NCI-H1048 (cell line): ENCODE measurements at places on chromosomes 7 and 10.

DNA sequence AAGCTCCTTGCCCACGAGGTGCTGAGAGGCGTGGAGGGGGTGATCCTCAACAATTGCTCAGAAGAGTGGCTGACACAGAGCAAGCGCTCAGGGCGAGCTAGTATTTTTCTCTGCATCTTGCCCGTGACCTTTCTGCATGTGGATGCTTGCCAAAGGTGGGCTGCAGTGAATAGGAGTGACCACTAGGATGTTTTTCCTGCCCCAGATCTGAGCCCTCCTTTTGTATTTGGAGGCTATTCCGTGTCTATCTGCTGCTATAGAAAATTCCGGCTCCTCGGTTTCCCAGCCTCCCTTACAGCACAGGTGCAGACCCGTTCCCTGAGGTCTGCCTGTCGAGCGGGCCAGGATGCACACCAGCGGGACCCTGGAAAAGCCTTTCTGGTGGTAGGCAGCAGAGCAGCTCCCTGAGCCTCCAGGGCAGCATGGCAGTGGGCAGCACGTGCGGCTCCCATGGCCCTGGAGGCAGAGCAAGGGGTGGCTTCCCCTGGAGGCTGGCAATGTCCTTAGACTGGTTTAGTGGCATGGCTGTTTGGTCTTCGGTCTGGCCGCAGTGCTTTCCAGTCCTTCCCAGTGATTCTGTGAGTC is 145.1 kb upstream of the PCBD1 start:
- DNase-seq = no peak

DNA sequence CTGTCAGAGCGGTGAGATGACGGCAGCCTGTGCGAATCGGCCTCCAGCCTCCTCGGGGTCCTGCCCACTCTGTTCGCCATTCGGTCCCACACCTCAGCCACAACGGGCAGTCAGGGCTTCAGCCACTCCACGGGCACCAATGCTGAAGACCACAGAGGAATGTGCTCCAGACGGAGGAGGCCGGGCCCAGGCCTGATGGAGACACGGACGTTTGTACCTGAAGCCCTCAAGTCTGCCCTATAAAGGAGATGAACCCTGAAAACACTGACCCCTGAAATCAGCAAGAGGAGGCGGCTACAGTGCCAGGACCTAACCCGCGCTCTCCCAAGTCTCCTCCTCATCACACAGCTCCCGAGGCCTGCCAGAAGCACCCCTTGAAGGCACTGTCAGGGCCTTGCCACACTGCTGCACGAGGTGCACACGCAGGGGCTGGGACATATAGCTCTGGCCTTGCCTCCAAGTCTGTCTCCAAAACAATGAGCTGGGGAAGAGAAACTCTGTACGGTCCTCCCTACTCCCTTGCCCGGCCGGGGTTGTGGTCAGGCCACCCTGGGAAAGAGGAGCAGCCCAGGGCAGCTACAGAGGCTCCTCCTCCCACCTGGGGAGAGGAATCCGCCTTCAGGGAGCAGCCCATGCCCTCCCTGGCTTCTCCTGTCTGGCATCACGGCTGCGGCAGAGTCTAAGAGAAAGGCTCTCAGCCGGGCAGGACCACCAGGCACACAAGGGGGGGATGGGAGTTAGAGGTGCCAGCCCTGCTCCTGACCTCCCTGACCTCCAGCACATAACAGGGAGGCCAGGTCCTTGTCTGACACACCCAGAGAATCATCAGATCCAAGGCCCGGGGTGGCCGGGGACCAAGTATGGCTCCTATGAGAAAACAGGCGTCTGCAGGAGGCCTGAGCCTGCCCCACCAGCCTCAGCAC is 310.1 kb downstream of the PTPRN2 start:
- no peak for DNase-seq

DNA sequence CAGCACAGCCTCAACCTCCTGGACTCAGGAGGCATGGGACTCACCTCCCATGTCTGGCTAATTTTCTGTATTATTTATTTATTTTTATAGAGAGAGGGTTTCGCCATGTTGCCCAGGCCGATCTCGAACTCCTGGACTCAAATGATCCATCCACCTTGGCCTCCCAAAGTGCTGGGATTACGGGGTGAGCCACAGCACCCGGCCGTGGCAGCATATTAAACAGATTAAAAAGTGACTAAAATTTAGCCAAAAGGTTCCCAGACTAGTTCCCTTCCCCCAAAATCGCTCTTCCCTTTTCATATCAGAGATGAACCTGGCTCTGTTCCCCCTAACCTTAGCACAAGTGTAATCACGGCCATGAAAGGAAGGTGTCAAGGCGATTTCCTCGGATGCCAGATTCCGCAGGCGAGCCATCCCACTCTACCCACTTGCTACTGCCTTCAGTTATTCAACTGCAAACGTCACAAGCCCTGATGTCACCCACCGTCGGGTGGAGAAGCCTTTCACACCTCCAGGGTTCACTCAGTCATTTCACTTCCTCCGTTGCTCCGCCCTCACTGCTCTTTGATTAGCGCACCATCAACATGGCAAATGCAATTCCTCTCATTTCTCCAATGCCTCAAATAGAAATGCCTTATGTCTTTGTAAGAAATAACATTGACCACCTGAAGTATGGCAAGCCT is 104.7 kb upstream of the RHEB start:
- no peak for DNase-seq

DNA sequence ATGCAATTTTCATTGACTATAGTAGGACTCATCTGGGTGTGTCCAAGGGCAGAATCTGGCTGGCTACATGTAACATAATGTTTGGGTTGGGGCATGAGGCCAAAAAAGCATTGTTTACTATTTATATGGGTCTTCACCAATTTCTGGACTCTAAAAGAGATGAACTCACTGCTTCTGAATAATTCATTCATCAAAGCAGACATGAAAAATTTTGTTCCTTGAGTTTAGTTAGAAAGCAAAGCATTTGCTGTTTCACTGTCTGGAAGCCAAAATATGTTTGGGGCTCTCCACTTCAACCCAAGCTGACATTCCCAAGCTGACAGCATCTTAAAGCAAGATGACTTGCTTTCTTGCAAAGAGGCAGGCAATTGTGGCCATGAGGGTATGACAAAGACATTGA is 670.6 kb downstream of the SUGCT start:
- DNase-seq = no peak

- DNase-seq = no peak
Observed at GRCh38 chr7:106893591-106893990, 28.5 kb downstream of the PIK3CG start.

- DNase-seq = no peak
Observed at GRCh38 chr7:91292506-91292905, 28.3 kb downstream of the FZD1 start.

- DNase-seq = no peak
Observed at GRCh38 chr7:1569440-1569832, 396 bp downstream of the PSMG3 start.

- DNase-seq = no peak
Observed at GRCh38 chr7:3641582-3641981, 340.5 kb downstream of the SDK1 start.

- DNase-seq = no peak
Observed at GRCh38 chr7:23654508-23654907, 25.5 kb upstream of the FAM221A start.

DNA sequence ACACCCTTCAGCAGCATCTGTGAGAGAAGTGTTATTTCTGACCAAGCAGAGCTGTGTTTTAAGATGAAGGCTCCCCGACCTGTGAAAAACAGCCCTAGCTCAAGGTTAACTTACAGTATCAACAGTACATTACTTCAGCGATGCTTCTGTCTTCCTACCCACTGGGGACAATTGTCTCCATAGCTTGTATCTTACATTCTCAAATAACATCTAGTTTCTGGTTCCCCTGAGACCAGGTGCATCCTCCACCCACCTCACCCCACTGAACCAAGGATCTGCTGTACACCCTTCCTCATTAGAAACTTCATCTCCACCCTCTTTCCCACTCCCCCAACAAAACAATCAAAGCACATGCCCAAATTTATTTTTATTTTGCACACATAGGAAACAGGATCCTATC is 102.0 kb downstream of the VOPP1 start:
- DNase-seq = no peak

GRCh38 chr7:34846976-34847375 is 189.0 kb downstream of the NPSR1 start:
- DNase-seq = no peak

DNA sequence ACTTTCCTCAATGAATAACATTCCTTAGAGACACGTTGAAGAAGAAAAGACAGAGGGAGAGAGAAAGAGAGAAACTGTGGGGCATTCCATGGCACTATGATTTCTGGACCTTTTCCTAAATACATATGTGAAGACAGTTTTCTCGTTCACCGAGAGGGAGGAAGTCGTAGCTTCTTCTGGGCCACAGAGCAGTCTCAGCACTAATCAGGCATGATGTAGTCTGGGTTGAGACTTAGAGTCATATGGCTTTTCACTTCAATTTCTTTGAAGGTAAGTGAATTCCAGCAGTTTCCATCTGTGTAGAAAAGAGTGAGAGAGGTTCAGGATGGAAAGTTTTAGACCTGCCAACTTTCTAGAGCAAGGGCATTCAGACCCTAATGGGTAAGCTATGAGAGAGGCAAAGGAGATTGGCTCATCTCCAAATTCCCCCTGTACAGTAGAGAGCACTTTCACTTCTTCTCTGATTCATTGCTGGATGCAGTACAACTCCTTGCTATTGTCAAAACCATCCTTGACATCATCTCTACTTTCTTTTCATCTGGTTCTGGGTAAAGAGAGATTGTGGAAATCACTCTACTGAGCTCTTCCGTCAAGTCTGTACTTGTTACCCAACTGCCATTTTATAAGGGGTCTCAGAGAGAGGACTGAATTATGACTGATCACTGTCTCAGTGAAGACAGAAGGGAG is 31.5 kb upstream of the OR9A4 start:
- no peak for DNase-seq

GRCh38 chr7:20776214-20776911 is 10.3 kb downstream of the SP8 start:
- no peak for DNase-seq

GRCh38 chr7:134477954-134478353 is 19.1 kb upstream of the AKR1B1 start:
- DNase-seq = no peak

- DNase-seq = no peak
Observed at GRCh38 chr7:30468041-30468440, 10.5 kb downstream of the NOD1 start.

DNA sequence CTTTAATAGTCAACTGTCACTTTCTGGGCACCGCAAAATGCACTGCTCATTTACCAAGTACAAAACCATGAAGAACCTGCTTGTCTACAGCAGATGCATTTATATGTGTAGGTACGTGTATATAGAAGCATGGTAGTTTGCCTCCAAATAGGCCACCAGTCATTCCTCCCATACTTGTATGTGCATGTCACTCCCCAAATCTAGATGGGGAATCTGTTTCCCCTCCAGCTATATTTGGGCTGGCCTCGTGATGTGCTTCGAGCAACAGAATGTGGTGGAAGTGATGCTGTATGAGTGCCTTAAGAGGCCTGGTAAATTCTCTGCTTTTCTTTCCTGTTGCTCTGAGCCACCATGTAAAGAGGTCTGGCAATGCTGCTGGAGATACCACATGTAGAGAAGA is 47.1 kb downstream of the PSMC2 start:
- DNase-seq = no peak

DNA sequence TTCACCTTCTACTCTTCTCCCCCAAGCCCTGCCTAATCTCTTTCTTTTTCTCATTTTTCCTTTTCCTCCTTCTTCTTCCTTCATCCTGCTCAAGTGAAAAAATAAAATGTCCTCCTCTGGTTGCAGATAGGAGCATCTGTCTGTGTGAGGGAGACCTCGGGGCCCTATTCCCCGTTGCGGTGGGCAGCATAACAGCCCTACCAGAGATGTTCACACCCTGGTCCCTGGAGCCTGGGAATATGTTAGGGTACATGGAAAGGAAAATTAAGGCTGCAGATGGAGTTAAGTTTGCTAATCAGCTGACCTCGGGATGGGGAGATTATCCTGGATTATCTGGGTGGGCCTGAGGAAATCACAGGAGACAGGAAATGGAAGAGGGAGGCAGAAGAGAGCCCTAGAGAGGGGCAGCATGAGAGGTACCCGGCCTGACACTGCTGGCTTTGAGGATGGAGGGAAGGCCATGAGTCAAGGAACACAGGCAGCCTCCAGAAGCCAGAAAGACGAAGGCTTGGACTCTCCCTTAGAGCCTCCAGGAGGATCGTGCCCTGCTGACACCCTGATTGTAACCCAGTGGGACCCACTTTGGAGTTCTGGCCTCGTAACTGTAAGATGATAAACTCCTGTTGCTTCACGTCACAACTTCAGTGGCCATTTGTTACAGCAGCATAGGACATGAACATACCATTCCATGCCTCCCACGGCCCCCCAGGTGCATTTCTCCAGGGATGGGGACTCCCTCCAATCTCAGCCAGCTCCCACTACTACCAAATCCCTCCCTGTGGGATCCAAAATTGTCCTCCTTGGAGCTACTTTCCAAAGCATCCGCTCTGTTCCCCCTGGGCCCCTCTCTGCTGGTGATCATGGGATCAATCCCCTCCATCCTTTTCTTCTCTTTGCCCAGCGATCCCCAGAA is 39.0 kb upstream of the ZMIZ1 start:
- no peak for DNase-seq

GRCh38 chr7:130379921-130380860 is at the start of gene CPA1:
CPA1 (plus strand) TSS chr7:130380494; CDS start chr7:130380521, 27 bp downstream.
- no peak for DNase-seq

DNA sequence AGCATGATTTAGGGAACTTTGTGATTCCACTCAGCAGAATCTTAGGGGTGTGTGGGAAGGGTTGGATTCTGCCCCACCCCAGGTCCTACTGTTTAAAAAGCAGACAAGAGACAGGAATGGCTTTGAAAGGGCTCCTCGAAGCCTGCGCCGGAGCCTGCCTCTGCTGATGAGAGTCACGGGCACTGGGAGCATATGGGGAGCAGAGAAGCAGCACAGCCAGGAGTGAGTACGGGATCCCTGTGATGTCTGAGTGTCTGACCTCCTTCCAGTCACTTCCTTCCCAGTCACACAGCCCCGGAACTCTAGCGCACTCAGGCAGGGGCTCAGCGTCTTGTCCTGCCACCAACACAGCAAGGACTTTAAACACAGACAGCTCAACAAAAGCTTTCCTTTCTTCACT is 514.9 kb upstream of the DPP6 start:
- DNase-seq = no peak

DNA sequence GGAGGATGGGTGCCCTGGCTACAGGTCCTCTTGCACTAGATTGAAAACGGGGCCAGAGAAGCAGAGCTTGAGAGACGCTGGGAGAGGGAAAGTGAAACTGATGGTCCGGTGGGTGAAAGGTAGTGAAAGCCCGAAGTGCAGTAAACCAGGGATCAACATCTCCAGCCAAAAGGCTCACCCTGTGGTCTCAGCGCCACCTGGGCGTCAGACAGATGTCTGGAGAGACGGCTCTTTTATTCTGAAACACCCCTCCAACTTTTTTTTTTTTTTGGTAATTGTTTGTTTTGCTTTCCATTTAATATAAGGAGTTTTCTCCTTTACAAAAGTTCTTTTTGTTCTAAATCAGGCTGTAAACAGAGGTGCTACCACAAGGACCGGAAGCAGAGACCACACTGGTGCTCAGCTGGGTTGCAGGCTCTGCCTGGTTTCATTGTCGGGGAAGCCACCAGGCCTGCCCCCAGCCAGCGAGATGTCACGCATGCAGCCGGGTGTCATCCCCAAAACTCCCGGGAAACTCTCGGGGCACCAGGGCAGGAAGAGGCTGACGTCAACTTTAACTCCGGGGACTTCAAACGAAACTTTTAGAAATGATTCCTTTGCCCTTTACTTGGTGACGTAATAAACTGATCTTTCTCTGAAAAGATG is 11.2 kb downstream of the IL2RA start:
- no peak for DNase-seq

GRCh38 chr7:16189026-16189715 is 232.2 kb downstream of the CRPPA start:
- DNase-seq = no peak
